Right ventricle myocardium superior (tissue), 1 donor: ENCODE measurements at places on chromosomes 1 and 21.
A peak's percentile ranks its signal among the peaks of the same experiment; 100 is the strongest.

DNA sequence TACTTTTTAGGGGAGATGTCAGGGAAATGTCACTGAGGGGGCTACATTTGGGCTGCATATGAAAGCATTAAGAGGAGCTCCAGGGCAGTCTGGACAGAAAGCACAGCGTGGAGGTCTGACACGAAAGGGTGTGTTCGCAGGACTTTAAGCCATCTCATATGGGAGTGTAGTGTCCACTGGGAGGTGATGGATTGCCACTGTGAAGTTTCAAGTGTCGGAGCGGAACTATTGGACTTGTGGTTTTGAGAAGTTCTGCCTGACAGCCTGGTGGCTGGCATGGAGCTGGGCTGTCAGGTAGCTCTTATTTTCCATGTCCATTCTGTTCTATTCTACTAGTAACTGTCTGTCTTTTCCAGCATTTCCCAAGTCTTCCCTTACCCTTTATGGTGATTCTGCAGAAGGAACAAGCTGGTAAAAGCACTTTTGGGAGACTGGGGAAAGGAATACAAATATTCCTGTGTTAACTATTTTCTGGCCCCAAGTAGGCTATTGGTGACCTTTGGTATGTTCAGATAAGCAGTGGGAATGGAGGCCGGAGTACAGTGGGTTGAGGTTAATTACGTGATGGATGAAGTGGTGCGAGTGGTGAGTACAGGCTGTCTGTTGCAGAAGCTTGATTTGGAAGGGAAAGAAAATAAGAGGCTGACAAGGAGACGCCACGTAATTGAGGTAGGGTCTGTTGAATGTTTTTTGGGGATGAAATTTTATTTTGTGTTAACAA lies 19.3 kb downstream of the B3GALT5 start:
- no peak for DNase-seq

DNA sequence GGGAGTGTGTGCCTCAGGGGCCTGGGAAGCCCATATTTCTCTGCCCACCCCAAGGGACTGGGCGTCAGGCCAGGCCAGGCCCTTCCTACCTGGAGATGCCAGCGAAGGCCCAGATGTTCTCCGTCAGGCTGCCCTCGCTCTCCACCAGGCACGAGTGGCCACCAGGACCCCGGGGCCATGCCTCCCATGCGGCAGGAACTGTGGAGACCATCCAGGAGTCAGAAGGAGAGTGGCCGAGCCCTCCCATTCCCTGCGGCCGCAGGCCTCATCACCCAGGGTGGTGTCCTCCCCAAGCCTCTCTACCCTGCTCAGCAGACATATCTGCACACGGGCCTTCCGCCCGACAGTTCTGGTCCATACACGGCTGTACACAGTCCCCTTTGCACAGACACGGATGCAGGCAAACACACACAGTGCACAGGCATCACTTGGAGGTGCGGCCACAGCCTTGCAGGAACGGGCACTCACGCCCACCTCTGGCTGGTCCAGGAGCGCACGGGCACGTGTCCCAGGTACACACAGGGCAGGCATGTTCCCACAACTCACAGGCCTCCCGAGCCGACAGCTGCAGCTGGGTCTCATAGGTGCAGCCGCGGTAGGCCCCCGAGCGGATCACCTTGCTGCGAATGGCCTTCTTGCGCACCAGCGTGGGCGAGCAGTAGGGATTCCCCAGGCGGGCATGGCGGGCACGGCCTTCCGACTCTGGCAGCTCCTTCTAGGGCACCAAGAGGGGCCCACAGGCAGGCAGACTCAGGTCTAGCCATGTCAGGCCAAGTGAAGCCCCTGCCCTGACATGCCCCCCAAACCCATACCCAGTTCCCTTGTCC lies 5.9 kb upstream of the KIF17 start:
- no peak for DNase-seq

GRCh38 chr1:215868500-215868899 lies 301.4 kb downstream of the KCTD3 start:
- no peak for DNase-seq

GRCh38 chr1:10710489-10710888 lies 86.0 kb downstream of the CASZ1 start:
- DNase-seq: peak; percentile 39

DNA sequence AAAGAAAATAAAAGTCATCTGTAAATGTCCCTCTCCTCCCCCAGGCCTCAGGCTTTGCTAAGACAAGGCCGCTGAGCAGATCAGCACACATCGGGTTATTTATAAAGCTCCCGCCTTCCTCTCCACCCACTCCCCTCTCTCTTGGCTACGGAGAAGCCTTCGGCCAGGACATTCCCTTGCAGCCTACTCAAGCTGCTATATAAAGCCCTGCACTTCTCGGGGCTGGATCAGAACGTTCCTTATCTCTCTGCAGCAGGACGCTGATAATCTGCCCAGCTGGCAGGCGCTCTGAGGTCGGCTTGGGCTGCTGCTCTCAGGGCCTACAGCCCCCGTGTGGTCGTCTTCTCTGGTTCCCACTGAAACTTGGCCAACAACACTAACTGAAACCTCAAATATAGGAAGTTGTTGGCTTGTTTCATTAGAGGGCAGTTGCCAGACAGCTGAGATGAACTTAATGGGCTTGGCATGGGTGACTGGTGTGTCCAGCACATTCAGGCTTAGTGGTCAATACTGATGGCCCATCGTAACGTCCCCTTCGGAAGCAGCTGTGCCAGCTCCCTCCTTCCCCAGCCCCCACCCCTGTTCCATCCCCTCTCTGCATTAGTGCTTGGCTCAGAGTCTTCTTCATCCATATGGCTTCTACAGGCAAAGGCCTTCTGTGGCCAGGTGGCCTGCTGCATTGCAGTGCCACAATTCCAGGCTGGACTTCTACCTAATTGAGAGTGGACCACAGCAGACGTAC lies 64.6 kb downstream of the IER5 start:
- DNase-seq: peak; percentile 92

DNA sequence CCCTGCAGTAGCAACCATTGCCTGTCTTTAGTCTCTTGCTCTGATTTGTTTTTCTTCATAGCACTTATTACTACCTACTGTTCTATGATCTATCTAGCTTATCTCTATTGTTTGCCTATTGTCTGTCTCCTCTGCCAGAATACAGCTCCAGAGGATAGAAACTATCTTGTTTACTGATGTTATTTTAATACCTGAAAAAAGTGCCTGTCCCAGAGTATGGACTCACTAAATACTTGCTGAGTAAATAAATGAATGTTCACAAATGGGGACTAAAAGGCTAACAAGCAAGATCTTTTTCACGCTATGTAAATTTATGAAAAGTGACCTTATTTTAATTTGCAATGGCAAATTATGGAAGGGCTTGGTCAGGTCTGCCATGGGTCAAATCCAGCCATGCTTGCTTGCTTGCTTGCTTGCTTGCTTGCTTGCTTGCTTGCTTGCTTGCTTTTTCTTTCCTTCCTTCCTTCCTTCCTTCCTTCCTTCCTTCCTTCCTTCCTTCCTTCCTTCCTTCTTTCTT lies 145.3 kb downstream of the TGFB2 start:
- DNase-seq: no peak

GRCh38 chr1:93394514-93394913 lies 48.8 kb downstream of the DR1 start:
- no peak for DNase-seq

- DNase-seq: no peak
Measured at GRCh38 chr1:115594600-115594999, 47.2 kb upstream of the VANGL1 start.

DNA sequence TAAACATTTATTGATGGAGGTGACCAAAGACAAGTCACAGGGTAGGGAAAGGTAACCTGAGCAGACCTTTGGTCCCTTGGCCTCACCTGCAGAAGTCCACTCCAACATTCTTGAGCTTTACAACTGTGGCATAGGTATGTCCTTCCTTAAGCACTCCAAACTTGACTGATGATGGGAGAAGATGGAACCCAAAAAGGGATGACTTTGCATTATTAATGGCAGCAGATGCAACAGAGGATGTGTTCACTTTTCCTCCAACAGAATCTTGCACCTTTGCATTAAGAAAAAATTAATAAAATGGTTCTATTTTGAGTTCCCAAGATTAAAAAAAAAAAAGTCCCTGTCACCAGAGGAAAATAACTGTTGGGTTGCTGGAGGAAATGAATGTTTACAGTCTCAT lies 42.2 kb downstream of the WDR3 start:
- DNase-seq: no peak

DNA sequence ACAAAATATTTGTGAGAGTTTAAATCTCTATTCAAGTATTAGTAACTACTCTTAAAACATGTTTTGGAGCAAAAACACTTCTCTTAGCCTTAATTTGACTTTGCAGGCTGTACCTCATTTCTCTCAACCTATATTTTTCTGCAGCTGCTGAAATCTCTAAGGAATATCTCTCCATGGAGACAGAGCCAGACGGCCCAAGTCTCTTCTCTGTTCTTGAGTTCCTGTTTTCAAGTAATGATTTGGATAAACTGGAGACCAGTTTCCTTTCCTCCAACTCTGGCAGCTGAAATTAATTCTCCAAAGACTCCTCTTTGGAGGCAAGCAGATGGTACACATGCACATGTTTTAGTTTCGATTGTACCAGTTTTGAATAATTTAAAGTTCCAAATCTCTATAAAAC lies 659.7 kb upstream of the NEGR1 start:
- no peak for DNase-seq

DNA sequence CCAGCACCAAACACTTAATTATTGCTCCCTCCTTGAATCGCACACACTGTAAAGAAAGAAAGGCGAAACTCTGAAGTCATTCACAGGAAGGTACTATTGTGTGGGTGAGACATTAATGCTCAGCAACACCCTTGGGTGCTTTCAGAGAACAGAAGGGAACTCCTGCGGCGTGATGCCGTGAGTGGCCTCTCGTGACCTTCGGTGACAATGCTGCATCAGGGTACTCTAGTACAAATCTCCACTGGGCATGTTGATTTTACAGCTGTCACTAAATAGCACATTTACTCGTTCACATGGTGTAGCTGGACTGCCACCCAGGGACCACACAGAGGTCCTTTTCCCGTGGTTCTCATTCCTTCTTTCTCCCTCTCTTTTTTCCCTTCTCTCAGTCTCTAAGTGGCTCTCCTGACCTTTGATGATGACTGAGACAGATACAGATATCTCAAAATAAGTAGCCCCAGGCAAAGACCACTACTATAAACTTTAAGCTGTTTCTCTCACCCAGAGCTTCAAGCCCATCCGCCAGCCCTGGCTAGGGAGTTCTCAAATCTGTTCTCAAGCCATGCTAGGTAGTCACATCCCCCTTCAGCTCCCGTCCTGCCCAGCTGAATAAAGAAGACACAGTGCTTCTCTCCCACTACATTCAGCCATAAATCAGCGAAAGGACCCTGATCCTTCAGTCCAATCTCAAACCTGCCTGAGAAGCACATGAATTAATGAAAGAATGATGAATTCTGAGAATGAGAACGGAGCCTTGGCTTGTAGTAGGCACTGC lies 223.4 kb upstream of the FMN2 start:
- DNase-seq: no peak

DNA sequence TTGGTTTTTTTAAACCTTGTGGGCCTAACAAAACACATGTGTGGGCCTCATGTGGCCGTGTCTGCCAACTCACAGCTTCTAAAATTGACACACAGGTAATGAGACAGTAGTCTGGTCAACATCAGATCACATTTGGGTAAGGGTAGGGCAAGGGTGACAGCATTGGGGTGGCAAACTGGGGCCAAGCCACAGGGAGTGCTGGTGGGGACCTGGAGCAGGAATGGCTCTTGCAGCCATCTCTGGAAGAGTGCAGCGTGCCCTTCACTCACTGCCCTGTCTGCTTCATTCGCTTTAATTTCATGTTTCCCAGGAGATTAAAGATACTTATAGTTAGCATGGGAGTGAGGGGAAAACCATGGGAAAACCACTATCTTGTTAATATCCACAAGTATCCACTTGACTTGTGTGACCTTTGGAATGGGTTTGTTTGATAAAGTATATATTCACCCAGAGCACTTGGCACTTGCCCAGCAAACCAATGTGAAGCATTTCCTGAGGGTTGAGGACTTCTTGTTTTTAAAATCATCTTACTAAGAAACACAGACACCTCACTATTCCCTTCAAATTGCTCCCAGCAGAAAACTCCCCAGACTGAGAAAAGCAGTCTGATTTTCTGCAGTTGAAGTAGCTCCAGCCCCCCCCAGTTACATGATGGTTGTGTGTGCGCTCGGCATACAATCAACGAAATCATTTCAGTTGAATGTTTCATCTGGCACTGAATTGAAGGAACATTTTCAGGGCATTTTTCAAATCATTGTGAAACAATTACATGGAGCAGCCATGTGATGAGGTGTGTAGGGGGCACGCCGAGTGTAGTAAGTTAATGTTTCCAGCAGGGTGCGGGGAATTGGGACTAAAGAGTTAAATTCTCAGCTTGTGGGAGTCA lies 175.7 kb downstream of the VPS13D start:
- DNase-seq: no peak

DNA sequence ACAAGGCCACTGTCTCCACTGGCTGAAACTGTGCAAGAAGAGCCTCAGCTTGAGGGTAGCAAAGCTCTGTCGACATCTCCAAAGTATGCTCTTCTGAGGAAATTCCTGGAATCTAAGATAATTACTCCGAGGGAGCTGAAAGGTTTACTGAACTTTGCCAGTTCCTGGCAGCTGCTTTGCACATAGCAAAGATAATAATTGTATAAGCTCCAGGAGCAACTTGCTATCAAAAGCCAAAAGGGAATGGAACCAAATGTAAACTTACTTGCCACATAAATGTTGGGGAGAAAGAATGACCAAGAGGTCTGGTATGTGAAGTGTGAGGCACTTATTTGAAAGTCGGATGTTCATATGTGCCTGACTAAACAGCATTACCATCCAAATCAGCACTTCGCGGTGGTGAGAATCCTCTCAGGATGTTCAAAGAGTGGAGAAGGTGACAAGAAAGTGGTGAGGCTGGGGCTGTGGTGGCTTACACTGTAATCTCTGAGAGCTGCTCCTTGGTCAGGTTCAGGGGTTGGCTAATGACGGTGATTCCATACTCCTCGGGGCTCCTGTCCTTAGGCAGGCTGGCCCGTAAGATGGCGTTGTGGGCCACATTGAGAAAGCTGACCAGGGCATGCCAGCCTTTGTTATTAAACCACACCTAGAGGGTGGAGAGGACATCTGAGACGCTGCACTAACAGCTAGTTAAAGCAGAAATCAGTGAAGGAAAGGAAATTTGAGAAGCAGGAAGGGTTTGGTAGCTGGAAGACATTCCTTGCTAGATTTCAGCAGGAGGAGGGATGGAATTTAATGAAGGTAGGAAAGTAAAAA lies 100.0 kb downstream of the ABCA4 start:
- DNase-seq: no peak

DNA sequence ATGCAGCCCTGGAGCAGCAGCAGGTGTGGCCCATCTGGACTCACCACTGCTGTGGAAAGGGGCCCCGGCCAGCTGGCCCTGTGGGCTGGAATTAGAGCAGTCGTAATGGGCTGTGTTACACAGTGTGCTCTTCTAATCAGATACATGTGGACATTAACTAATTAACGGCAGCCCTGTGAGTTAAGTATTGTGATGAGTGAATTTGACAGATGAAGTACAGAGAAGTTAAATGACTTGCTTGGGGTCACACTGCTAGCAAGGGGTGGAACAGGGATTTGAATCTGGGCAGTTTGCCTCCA lies 58.6 kb downstream of the MDM4 start:
- DNase-seq: peak; percentile 64

DNA sequence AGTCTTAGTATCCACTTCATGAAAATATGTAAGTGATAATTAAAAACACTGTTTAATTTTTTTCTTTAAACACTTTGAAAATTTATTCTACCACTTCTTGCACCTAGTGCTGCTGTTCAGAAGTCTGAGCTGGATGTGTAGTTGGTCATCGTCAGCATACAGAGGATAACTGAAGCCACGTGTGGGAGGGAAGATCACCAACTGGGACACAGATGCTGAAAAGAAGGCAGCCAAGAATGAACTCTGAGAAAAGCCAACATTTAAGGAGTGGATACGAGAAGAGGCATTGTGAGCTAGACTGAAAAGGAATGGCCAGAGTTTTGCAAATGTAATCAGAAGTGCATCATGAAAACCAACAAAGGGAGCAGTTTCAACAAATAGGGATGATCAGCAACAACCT lies 24.6 kb upstream of the CLCA4 start:
- DNase-seq: no peak
